ENCODE measurements at places on chromosomes 12 and 14. TPM values are rescaled to one million over a fixed set of nuclear protein-coding genes. Genes with fewer than 3 reads are reported as not detected.
A peak's percentile ranks its signal among the peaks of the same experiment; 100 is the strongest.

GRCh38 chr12:69068448-69068847, 135.5 kb upstream of the CPM start:
- DNase-seq, result peak; percentile 90

- peak; percentile 27 for DNase-seq
Measured at GRCh38 chr12:14950982-14951746, 10.2 kb downstream of the ARHGDIB start.

The KCNC2 gene
- total RNA-seq, result not detected

The NUBPL gene
- total RNA-seq, result 7.1 TPM

The EML1 gene
- 4.6 TPM for total RNA-seq

DNA sequence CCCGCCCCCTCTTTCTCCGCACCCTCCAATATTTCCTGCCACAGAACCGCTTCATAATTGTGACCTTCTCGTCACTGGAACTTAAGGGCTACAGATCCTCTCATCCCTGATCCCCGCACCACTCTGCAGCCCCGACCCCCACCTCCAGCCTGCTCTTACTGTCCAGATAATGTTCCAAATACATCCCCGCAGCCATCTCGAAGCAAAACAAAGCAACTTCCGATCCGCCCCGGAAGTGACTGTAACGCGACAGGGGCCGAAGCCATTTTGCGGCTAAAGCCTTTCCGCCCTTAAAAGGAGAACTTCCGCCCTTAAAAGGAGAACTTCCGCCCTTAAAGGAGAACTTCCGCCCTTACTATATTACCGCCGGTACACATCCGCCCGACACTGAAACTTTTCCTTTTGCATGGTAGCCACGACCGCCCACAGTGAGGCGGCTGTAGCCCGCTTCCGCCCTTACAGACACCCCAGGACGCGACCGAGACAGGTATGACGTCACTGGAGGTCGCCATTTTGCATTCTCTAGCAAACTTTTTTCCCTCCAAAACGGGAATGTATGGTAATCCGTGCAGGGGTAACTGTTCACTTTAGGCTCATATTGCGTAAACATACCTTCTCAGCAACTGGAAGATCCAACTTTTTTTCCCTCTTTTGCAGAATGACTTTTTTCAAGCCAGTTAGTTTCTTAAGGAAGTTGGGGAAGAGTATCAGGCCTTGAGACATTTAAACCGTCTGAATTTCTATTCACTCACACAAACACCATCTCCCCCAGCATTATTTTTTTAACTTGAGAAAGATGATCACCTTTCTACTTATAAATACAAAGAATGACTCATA, at the start of gene ING4:
Gene ING4 (minus strand): TSS at position 214 of the 837 bp plus-strand sequence. CDS start 18 bp downstream, at position 196.
- peak; percentile 100 for DNase-seq

The HOXC12 gene
- total RNA-seq, result not detected

GRCh38 chr14:94934276-94934810, 164.4 kb upstream of the GSC start:
- no peak for DNase-seq

- DNase-seq, result no peak
Measured at GRCh38 chr14:80536456-80536855, 325.2 kb upstream of the DIO2 start.

The INSM2 gene
- total RNA-seq, result 0.02 TPM

- DNase-seq, result peak; percentile 55
Measured at GRCh38 chr12:50314636-50315312, 31.5 kb upstream of the LIMA1 start.

DNA sequence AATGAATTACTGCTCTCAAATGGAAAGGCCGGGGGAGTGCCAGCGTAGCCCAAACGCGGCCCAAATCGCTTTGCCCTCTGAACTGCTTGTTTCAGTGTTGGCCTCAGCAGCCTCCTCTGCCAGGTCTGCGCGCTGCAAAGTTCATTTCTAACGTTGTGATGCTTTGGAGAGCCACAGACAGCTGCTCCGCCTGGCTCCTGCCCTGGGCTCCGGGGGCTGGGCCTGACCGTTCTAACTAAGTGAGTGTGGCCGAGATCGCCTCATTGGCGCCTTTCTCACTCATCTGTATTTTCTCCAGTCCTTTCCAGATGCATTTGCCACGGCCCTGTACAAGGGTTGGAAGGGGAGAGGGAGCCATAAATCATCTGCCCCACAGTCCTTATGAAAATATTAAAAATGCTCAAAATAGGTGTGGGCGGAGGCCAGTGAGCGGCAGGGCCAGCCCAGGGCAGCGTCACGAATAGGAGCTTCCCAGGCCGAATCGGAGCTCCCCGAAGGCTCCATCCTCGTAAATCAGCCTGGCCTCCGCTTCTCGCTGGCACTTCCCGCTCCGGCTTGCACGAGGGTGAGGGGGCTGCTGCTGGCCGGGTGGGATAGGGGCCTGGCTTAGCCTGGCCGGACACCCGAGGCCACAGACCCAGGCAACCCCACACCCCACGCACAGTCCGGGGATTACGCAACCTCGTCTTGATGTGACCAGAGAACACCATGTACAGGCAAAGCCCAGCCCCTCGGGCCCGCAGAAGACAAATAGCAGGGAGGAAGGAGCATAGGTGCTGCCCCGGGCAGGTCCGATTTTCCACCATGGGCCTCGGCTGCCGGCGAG, 196.6 kb upstream of the DIO3 start:
- DNase-seq, result no peak

The SLC6A15 gene
- 24.5 TPM for total RNA-seq

GRCh38 chr12:109637996-109638395, 64.4 kb downstream of the MVK start:
- DNase-seq, result no peak

GRCh38 chr14:58466459-58466858, 38.9 kb downstream of the KIAA0586 start:
- DNase-seq, result no peak

- DNase-seq, result no peak
Measured at GRCh38 chr14:67962215-67962644, 142.7 kb downstream of the RAD51B start.

DNA sequence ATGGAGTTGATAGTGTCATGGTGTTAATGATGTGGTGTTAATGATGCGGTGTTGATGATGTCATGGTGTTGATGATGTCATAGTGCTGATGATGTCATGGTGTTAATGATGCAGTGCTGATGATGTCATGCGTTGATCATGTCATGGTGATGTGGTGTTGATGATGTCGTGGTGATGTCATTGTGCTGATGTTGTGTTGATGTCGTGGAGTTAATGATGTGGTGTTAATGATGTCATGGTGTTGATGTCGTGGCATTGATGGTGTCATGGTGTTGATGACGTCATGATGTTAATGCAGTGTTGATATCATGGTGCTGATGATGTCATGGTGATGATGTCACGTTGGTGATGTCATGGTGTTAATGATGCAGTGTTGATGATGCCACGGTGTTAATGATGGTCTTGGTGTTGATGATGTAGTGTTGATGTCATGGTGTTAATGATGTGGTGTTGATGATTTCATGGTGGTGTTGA, 49.1 kb upstream of the RIMBP2 start:
- peak; percentile 18 for DNase-seq

The LTBP2 gene
- 32.5 TPM for total RNA-seq

GRCh38 chr12:9071969-9072368, 43.8 kb downstream of the A2M start:
- DNase-seq, result no peak

DNA sequence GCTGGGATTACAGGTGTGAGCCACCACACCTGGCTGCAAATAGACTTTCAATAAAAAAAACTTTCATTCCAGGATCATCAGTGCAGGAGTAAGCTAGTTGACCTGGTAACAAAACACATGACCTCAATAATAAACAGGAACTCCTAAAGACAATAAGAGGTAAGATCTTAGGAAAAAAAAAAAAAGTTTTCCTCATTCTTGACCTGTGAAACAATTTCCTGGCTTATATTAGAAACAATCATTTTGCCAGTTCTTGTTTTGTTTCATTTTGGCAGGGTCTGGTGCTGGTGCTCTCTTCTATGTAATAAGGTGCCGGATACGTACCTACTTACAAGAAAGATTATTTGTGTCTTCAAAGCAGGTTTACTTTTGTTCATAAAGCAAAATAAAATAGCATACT, 90.6 kb upstream of the AMN1 start:
- no peak for DNase-seq

DNA sequence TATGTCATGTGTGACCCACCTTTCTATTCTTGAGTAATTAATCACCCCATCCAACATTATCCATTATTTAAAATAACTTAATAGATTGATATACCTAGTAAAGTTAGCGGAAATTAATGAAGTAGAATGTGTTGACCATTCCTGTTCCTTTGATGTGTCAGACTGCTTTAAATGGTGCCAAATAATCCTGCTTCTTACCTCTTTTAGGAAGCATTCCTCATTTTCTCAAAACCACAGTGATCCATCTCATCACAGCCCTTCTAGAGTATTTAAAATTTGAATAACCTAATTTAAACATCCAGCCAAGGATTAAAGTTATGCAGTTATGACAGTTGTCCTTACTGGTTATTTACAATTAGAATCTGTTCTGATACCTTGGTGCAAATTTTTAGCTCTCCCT, 6.9 kb downstream of the MGAT4C start:
- DNase-seq, result no peak

DNA sequence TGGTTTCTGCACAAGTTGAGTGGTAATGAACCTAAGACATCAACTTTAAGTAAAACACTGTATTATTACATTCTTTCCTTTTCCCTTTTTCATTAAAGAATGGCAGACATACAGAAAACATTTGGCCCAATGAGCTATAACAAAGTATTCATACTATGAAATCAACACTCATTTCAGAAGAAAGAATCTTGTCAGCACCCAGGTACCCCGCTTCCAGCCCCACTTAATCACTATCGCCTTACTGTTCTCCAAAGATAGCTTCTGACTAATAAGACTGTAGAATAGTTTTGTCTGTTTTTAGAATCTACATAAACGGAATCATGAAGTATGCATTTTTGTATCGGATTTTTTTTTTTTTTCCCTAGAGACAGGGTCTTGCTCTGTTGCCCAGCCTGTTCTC, 9.5 kb downstream of the CNTN1 start:
- no peak for DNase-seq

DNA sequence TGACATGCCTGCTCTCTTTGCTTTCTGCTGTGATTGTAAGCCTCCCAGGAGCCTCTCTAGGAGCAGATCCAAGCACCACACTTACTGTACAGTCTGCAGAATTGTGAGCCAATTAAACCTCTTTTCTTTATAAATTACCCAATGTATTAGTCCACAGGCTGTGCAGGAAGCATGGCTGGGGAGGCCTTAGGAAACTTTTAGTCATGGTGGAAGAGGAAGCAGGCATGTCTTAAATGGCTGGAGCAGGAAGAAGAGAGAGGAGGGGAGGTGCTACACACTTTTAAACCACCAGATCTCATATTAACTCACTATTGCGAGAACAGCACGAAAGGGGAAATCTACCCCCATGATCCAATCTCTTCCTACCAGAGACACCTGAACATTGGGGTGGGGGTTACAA, 108.9 kb downstream of the DERA start:
- DNase-seq, result no peak

The SNRPF gene
- 28.3 TPM for total RNA-seq

- no peak for DNase-seq
Measured at GRCh38 chr14:29861996-29862395, 65.7 kb downstream of the PRKD1 start.

GRCh38 chr12:115871714-115872113, 405.8 kb downstream of the MED13L start:
- peak; percentile 37 for DNase-seq

DNA sequence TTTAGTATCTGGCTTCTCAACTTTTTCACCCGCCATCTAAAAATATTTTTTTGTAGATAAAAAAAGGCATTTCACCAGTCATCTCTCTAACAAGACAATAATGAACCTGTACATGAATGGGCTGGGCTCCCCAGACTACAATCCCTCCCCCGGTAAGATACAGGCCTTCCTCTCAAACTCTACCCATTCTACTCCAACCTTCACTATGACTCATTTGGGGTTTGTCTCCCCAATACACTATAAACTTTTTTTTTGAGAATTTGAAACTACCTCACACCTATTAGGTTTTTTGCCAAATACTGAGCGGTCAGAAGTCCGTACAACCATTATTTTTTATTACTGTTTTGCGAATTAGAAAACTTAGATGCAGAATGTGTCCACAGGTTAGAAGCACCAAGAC, 784 bp downstream of the RPL6 start:
- DNase-seq, result peak; percentile 24

The KRT85 gene
- total RNA-seq, result not detected

The NUP107 gene
- total RNA-seq, result 106 TPM

- DNase-seq, result no peak
Measured at GRCh38 chr12:28202374-28203130, 12.3 kb downstream of the CCDC91 start.
